A549 treated with ZK216348 at 1 μM for 4 hours (cell line): ENCODE measurements at places on chromosomes 5 and 9. TPM values are rescaled to one million over a fixed set of nuclear protein-coding genes. Genes with fewer than 3 reads are reported as not detected.

ANKRD31 gene
- total RNA-seq: 0.05 to 0.08 TPM (median 0.06 TPM) in 5 replicates

LHX3 gene
- 0.09 to 0.14 TPM (median 0.12 TPM) in 4 of 5 replicates, not detected in the other for total RNA-seq

MELK gene
- 62.8 to 89.4 TPM (median 75.8 TPM) in 5 replicates for total RNA-seq

GDA gene
- total RNA-seq: 0.90 to 1.5 TPM (median 1.3 TPM) in 5 replicates

PPP1R26 gene
- total RNA-seq: 10.5 to 21.5 TPM (median 20.0 TPM) in 5 replicates

MEF2C gene
- 0.04 TPM in 1 of 5 replicates, not detected in the others for total RNA-seq

CDKN2A gene
- 0.23 to 0.38 TPM in 2 of 5 replicates, not detected in the others for total RNA-seq

TEK gene
- 0.06 to 0.12 TPM (median 0.07 TPM) in 5 replicates for total RNA-seq

MARVELD2 gene
- 2.0 to 3.2 TPM (median 2.8 TPM) in 5 replicates for total RNA-seq

CFAP157 gene
- 0.09 TPM in 1 of 5 replicates, not detected in the others for total RNA-seq

SPTAN1 gene
- 121 to 167 TPM (median 157 TPM) in 5 replicates for total RNA-seq

OBP2B gene
- total RNA-seq: not detected in 5 replicates
